ENCODE measurements at places on chromosomes 12 and 14.

DNA sequence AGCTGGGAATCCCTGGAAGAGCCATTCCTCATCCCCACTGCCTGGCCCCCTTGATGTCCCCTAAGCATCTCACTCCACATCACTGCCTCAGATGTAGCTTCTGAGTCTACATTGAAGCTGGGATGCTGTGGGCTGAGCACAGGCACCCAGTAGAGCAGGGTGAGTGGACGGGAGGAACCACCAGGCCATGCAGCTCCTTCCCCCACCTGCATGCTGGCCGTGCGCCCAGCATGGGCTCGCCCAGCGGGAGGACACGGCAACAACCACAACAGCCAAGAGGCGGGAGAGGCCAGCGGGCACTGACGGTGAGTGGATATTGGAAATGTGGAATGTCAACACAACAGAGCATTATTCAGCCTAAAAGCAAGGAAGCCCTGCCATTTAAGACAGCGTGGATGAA, 310.9 kb downstream of the ADGRD1 start:
- DNase-seq: no peak

DNA sequence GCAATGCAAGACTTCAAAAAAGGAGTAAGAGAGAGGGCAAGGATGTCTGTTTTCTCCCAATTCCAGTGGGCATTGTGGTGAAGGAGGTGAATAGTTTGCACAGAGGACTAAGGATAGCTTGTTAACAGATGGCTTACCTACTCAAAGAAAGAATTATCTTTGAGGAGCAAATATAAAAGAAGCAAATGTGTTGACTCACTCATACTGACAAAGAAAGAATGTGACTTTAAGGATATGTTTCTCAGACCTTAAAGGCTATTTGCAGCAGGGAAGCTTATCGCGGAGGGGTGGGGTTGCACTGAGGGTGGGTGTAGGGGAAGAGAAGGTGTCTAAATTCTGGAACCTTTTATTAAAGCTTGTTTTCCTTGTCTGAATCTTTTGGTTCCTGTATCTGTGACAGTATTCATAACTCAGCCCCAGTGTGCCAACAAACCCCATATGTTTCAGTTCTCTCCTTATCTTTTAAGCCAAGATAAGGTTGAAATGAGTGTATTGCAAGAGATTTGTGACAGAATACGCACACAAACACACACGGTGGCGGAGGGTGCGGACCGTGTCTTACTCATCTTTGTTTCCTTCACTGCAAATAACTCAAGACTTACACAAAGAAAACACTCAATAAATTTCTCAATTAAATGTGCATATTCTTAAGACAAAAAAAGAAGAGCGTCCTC, 146.4 kb upstream of the ARID2 start:
- no peak for DNase-seq

DNA sequence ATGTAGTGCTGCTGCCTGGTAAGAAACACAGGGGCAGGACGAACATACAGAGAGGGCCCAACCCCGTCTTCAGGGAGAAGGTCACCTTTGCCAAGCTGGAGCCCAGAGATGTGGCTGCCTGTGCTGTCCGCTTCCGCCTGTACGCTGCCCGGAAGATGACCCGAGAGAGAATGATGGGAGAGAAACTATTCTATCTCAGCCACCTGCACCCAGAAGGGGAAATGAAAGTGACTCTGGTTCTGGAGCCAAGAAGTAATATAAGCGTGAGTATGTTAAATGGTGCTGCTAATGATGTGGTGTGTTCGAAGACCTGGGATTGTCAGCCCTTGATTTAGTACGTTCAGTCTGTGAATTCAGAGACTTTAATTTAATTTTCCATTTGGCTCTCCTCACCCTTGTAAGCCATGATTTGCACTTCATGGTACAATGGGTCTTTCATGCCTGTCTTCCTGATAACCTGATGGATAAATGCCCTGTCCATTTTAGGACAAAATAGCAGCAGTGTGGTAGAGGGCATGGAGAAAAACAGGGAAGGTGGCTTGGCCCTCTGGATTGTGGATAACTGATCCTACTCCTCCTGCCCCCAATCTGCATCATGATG, 318.9 kb downstream of the SNAPC1 start:
- DNase-seq: no peak

DNA sequence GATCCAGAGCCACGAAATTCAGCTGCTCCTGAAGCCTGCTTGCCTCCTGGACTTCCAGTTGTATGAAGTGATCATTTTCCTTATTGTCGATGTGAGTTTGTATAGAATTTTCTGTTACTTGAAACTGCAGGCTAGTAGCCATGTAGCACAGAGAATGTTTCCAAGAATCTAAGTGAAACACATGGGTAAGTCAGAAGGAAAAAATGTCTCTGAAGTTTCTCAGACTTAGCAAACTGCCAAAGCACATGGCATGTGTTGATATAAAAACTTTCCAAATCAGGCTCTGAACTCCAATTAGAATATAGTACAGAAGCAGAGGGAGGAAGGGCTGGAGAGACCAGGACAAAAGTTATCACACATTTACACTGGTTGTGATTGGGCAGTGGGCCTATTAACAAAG, 9.8 kb upstream of the PCNX1 start:
- no peak for DNase-seq

All from stimulated activated CD8-positive, alpha-beta memory T cell treated with anti-CD3 and anti-CD28 coated beads, Interleukin-12 subunit alpha, Interleukin-12 subunit beta, amount 100 ng/mL, for 1 hour (primary cell).